ENCODE measurements at places on chromosomes 3 and 15. TPM values are rescaled to one million over a fixed set of nuclear protein-coding genes. Genes with fewer than 3 reads are reported as not detected.

DNA sequence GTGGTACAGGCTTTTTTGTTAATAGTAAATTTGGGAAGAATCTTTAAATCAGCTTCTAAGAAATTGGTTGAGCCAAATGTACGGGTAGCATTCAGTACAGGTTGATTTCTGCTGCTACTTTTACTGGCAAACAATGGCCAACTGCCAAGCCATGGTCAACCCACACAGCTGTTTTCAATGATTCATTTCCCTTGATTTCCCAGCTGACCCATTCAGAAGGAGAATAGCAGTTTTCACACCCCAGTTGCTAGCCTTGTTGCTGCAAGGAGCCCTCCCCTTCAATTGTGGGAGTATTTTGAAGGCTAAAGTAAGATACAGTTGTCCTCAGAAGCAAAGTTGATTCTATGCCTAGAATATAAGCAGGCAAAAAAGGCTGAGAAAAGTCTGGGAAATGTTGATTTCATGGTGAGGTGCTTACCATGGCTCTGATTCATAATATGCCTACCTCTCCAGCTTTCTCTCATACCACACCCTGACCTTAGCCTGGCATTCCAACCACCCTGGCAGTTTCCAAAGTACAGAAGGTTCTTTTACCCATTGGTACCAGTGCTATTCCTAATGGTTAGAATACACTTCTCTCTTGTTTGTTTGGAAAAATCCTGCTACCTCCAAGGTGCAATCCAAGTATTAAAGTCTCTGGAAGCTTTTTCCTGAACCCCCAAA, 320.3 kb upstream of the TGFBR2 start:
- DNase-seq = peak; percentile 83
- H3K27ac ChIP-seq = peak overlapping the region; percentile 57
- no peaks in the 10 kb centered on the region for H3K27me3 ChIP-seq
- H3K4me3 ChIP-seq = no peak overlapping the region

GRCh38 chr15:80404057-80404760, at the start of gene ARNT2:
ARNT2 (plus strand) TSS chr15:80404382; CDS start chr15:80404516, 134 bp downstream.
- H3K27ac ChIP-seq = no peak within 1 kb of the TSS
- no peaks in the 10 kb centered on the region for H3K36me3 ChIP-seq
- H3K4me3 ChIP-seq = peak within 1 kb of the TSS; percentile 28
- no peak for DNase-seq

GRCh38 chr3:31960793-31961431, 20.1 kb downstream of the OSBPL10 start:
- H3K36me3 ChIP-seq = no peaks in the 10 kb centered on the region
- H3K4me3 ChIP-seq = peak overlapping the region; percentile 31
- H3K27me3 ChIP-seq = no peaks in the 10 kb centered on the region
- DNase-seq = no peak

DNA sequence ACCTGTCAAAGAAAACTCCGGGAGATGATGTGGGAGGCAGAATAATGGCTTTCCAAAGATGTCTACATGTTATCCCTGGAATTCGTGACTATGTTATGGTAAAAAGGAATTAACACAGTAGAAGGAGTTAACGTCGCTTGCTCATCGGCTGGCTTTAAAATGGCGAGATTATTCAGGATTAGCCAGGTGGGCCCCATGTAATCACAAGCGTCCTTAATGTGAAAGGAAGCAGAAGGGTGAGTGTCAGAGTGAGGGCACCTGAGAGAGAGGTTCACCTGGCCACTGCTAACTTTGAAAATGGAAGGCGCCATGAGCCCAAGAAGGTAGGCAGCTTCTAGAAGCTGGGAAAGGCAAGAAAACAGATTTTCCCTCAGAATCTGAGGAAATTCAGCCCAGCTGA, 557.2 kb downstream of the EPHB1 start:
- H3K27ac ChIP-seq = no peak overlapping the region
- H3K4me1 ChIP-seq = no peaks in the 10 kb centered on the region
- DNase-seq = no peak

- peak overlapping the region; percentile 12 for H3K27ac ChIP-seq
- H3K4me1 ChIP-seq = peaks cover 18% of the 10 kb centered on the region
- H3K36me3 ChIP-seq = no peaks in the 10 kb centered on the region
- H3K4me3 ChIP-seq = no peak overlapping the region
- H3K27me3 ChIP-seq = no peaks in the 10 kb centered on the region
These were observed 86.8 kb downstream of the IGF2BP2 start for GRCh38 chr3:185737740-185738680.

GRCh38 chr3:111571907-111572460, 23.2 kb downstream of the ZBED2 start:
- no peaks in the 10 kb centered on the region for H3K36me3 ChIP-seq
- H3K27me3 ChIP-seq = no peaks in the 10 kb centered on the region
- DNase-seq = no peak
- H3K4me3 ChIP-seq = no peak overlapping the region
- H3K4me1 ChIP-seq = no peaks in the 10 kb centered on the region
- no peak overlapping the region for H3K27ac ChIP-seq

- peaks cover 22% of the 10 kb centered on the region for H3K4me1 ChIP-seq
- H3K27me3 ChIP-seq = no peaks in the 10 kb centered on the region
- peak; percentile 44 for DNase-seq
- no peaks in the 10 kb centered on the region for H3K36me3 ChIP-seq
- H3K4me3 ChIP-seq = peak overlapping the region; percentile 81
- H3K27ac ChIP-seq = peak overlapping the region; percentile 84
These were observed 711 bp downstream of the XXYLT1 start for GRCh38 chr3:195270079-195270816.

- no peak overlapping the region for H3K4me3 ChIP-seq
- no peaks in the 10 kb centered on the region for H3K27me3 ChIP-seq
- H3K4me1 ChIP-seq = peaks cover 7% of the 10 kb centered on the region
These were observed 19.0 kb downstream of the MYO5A start for GRCh38 chr15:52509500-52510245.

- no peak overlapping the region for H3K27ac ChIP-seq
- no peaks in the 10 kb centered on the region for H3K27me3 ChIP-seq
- no peaks in the 10 kb centered on the region for H3K4me1 ChIP-seq
These were observed 86.0 kb upstream of the MFGE8 start for GRCh38 chr15:88998980-88999713.

- H3K4me3 ChIP-seq = no peak overlapping the region
These were observed 2.5 kb upstream of the NR1D2 start for GRCh38 chr3:23942546-23942945.

DNA sequence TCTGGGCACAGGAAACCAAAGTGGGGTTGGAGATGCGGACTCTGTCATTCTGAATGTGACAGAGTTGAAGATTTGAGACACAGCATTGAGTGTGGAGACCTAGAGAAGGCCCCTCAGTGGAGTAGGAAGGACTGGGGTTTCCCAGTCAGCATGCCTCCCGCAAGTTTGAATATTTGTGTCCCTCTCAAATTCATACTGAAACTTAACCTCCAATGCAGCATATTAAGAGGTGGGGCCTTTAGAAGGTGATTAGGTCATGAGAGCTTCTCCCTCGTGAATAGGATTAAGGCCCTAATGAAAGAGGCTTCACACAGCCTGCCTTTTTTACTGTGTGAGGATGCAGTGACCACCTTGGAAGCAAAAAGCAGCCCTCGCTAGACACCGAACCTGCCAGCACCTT, 8.0 kb downstream of the HDDC3 start:
- H3K4me3 ChIP-seq = no peak overlapping the region
- H3K27ac ChIP-seq = no peak overlapping the region
- H3K36me3 ChIP-seq = peaks cover 23% of the 10 kb centered on the region
- H3K4me1 ChIP-seq = no peaks in the 10 kb centered on the region
- no peaks in the 10 kb centered on the region for H3K27me3 ChIP-seq

GRCh38 chr3:47007482-47008233, 28.2 kb downstream of the NBEAL2 start:
- no peak overlapping the region for H3K27ac ChIP-seq
- DNase-seq = no peak
- H3K36me3 ChIP-seq = no peaks in the 10 kb centered on the region
- H3K4me1 ChIP-seq = peaks cover 9% of the 10 kb centered on the region
- H3K4me3 ChIP-seq = no peak overlapping the region

DNA sequence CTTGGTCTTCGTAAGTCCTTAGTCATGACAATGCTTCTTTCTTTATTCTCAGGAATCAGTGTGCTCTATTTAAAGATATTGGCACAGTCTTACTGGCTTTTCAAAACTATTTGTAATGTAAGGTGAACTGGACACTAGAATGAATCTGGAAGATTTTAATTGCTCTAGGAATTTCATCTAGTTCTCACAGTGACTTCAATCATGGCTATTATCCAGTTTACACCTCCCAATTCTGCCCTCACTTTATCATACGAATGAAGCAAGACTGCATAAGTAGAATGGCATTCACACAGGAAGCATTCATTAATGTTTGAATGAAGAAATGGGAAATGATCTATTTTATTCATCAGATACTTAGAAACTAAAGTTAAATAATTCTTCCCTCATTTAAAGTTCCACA, 26.7 kb upstream of the DRD3 start:
- DNase-seq = no peak
- peaks cover 5% of the 10 kb centered on the region for H3K27me3 ChIP-seq
- no peaks in the 10 kb centered on the region for H3K36me3 ChIP-seq
- H3K4me1 ChIP-seq = no peaks in the 10 kb centered on the region
- no peak overlapping the region for H3K4me3 ChIP-seq

DNA sequence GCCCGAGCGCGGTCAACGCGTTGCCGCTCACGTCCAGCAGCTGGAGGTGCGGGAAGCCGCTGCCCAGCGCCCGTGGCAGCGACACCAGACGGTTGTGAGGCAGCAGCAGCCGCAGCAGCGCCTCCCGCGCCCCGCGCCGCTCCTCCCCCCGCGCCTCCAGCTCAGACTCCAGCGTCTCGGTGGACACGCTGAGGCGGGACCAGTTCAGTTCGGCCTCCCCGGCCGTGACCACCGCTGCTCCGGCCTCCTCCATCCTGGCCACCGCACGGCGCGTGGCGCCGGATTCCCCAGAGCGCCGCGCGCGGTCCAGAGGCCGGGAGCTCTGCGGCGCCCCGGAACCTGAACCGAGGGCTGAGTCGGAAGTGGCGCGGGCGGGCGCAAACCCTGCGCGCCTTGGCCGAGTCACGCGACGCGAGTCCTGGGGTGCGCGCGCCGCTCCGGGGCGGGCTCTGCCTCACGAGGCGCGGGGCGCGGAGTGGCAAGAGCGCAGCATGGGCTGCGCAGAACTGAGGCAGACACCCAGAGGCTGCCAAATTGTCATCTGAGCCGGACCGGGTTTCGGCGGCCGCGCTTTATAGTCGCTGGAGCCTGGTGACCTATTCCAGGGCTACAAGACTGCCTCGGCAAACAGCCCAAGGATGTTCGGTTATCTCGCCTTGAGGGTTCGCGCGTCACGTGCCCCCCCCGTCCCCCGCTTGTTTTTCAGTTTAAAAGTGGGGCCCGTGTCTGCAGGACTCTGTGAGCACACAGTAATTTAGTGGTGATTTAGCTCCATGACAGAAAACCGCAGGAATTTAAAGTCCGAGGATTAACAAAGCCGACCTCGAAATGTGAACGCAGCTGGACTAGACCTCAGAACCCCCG, at the start of gene LRRC58:
Gene LRRC58 (minus strand): TSS at position 364 of the 864 bp plus-strand sequence. CDS start 111 bp downstream, at position 253.
- peaks cover 21% of the 10 kb centered on the region for H3K4me1 ChIP-seq
- peak within 1 kb of the TSS; percentile 87 for H3K27ac ChIP-seq
- peak within 1 kb of the TSS; percentile 41 for H3K4me3 ChIP-seq
- DNase-seq = peak; percentile 92
- H3K36me3 ChIP-seq = no peaks in the 10 kb centered on the region
- no peaks in the 10 kb centered on the region for H3K27me3 ChIP-seq

DNA sequence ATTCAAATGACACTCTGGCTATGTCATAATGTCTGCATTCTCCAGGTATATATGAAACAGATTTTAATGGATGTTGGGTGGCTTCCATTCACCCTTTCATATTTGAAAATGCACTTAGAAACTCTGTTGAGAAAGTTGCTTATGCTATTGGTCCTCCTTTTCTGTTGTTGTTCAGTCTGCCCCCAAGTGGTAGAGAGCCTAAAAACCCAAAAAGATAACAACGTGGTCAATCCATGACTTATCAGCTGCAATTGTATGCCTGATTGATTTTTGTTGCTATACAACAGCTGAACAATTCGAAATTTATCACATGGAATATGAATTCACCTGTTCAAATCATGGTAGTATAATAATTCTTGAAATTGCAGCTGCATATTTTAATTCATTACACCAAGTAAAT, 279.8 kb downstream of the ROBO2 start:
- no peaks in the 10 kb centered on the region for H3K4me1 ChIP-seq
- DNase-seq = no peak
- no peak overlapping the region for H3K27ac ChIP-seq
- no peaks in the 10 kb centered on the region for H3K27me3 ChIP-seq

- peaks cover 53% of the 10 kb centered on the region for H3K4me1 ChIP-seq
- DNase-seq = no peak
These were observed 12.3 kb downstream of the RHOA start for GRCh38 chr3:49399461-49399860.

GRCh38 chr3:119652306-119653033, 7.9 kb downstream of the POPDC2 start:
- DNase-seq = no peak
- no peak overlapping the region for H3K4me3 ChIP-seq
- peaks cover 10% of the 10 kb centered on the region for H3K4me1 ChIP-seq

DNA sequence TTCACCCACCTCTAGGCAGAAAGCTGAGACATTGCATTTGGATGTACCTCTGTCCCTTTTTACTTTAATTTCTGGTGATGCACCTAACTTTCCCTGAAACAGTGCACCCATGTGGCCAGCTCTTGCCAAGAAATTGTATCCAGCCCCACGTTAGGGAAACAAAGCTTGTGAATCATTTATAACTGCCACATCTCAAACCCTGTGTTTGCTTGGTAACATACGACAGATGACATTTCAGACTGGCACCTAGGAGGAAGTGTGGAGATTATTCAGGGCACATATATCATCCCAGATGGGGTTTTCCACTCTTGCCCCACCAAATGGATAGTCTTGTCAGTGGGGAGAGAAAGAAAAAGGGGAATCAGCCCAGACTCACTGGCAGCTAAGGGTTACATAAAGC, 2.1 kb downstream of the CYB561D2 start:
- peaks cover 39% of the 10 kb centered on the region for H3K4me1 ChIP-seq
- H3K27me3 ChIP-seq = no peaks in the 10 kb centered on the region
- H3K27ac ChIP-seq = no peak overlapping the region
- no peak for DNase-seq
- no peak overlapping the region for H3K4me3 ChIP-seq
- H3K36me3 ChIP-seq = no peaks in the 10 kb centered on the region

DNA sequence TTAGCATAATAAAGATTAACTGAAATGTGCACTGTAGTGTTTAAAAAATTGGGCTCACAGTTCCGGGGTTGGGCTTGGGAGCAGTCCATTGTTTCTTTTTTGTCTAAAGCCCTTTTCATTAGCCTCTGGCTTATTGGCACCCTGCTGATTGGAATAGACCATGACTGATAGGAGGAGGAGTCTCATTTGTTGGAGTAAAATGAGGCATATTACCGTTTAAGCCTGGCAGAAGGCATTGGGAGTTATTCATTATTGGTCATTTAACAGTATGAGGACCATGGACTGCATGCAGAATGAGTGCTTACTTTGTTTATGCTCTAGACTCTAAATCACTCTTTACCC, 139.0 kb upstream of the CGNL1 start:
- no peaks in the 10 kb centered on the region for H3K27me3 ChIP-seq
- no peak overlapping the region for H3K27ac ChIP-seq
- peaks cover 8% of the 10 kb centered on the region for H3K4me1 ChIP-seq
- no peaks in the 10 kb centered on the region for H3K36me3 ChIP-seq

The THOC7 gene
- 65.4 TPM for total RNA-seq

The IQCH gene
- 3.0 TPM for total RNA-seq

The RETNLB gene
- total RNA-seq = not detected

The TRPM1 gene
- not detected for total RNA-seq

The DUOXA2 gene
- 4.1 TPM for total RNA-seq

The LSMEM2 gene
- total RNA-seq = 0.60 TPM

The DHX36 gene
- total RNA-seq = 70.3 TPM

The KLHL6 gene
- 0.72 TPM for total RNA-seq

The TRIM42 gene
- total RNA-seq = not detected
